Kidney capillary endothelial cell (primary cell): ENCODE measurements at places on chromosomes 11 and 22.

GRCh38 chr11:133403900-133404299 lies 128.4 kb downstream of the OPCML start:
- DNase-seq: peak; percentile 20

DNA sequence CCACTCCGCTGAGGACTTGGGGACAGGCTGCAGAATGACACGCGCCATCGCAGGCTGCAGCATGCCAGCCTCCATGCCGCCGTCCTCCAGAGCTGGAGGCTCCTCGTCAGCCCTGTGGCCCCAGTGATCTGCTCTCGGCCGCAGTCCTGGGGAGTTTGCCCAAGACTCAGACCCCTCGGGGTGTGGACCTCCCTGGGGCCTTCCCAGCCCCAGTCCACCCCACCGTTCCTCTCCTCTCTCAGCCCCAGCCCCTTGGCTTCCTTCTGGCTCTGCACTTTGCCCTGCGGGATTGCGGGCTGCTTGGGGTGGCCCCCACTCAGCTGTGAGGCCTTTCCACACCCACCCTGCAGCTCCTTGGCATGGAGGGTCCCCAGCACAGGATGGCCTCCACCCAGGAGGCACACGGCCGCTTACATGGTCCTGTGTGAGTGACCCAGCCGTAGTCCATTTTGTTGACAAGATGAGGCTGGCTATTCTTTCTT lies 414.9 kb downstream of the TBC1D22A start:
- DNase-seq: no peak

- DNase-seq: no peak
Measured at GRCh38 chr11:111939836-111940604, 2.9 kb downstream of the DIXDC1 start.

- no peak for DNase-seq
Measured at GRCh38 chr22:48371391-48371790, 1456.3 kb downstream of the BRD1 start.

DNA sequence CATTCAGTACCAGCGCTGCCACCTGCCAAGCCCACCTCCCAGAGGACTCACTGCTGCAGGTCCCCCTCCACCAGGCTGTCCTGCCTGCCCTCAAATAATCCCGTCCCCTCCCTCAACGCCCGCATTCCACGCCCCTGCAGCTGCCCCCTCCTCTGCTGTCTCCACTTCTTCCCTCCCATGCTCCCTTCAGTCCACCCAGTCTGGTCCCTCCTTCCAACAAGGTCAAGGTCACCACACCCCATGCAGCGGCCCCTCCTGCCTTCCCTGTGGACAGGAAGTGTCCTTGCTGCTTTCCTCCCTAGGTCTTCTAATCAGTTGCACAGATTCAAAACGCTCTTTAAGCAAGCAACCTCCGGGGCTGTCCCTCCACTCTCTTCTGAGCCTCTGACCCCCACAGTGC lies 12.1 kb downstream of the MACROD1 start:
- no peak for DNase-seq

- no peak for DNase-seq
Measured at GRCh38 chr22:49018601-49019000, 809.1 kb downstream of the BRD1 start.

GRCh38 chr11:73411031-73411430 lies 34.8 kb downstream of the RELT start:
- DNase-seq: no peak

GRCh38 chr11:103625624-103625965 lies 410.8 kb upstream of the DDI1 start:
- DNase-seq: no peak

GRCh38 chr11:68948935-68949334 lies 31.9 kb downstream of the MRGPRD start:
- DNase-seq: no peak

DNA sequence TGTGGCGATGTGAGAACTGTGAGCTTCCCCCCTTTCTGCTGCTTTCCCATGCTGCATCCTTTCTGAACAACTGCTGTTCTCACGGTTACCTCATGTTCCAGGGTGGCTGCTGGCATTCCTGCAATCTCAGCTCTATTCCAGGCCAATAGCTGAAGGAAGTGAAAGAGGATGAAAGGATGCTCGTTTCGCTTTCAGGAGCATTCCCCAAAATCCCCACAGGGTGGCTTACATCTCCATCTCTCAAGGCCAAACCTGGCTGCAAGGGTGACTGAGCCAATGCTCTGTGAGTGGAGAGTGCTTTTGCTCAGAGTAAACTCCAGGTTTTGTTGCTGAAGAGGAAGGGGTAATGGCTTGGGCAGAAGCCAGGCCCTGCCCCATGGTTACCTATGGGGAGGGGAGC lies 848.2 kb downstream of the BRD1 start:
- no peak for DNase-seq

GRCh38 chr11:77046060-77046501 lies 11.9 kb downstream of the B3GNT6 start:
- no peak for DNase-seq

DNA sequence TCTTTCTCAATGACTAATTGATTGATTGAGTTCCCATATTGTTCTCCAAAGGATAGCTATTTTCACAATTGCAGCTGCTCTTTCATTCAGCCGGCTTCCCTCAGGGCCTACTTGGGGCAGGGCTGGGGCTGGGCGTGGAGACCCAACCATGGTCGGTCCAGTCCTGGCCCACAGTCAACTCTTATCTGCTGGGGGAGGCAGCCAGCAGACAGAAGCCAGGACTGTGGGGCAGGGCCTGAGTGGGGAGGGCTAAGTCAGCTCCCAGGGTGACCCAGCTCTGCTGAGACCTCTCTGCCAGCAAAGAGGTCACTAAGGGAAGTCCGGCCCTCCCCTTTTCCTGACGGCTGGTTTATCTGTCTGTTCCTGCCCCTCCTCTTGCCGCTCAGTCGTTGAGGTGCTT lies 735.2 kb downstream of the TBC1D22A start:
- DNase-seq: no peak
